ENCODE measurements at places on chromosomes 6 and 20.
A peak's percentile ranks its signal among the peaks of the same experiment; 100 is the strongest.

GRCh38 chr20:50464026-50464724, 46.0 kb upstream of the PTPN1 start:
- DNase-seq: peak; percentile 10

- DNase-seq: no peak
Observed at GRCh38 chr6:163252061-163252591, 162.4 kb upstream of the QKI start.

GRCh38 chr6:82741996-82742385, 323.6 kb downstream of the UBE3D start:
- no peak for DNase-seq

DNA sequence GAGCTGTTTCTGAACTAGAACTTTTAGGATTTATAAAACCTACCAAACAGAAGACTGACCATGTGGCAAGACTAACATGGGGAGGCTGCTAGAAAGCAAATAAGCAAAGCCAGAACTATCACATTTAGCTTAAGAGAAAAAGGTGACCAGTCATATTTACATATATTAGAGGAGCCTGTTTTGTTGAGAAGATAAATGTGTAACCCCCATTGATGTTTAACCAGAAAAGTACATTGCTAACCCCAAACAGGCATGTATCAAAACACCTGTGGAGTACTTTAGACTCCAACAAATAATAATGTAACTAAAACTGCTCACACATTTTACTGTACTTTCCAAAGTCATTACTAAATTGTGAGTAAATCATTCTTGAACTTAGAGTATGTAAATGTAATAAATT, 35.0 kb downstream of the AKIRIN2 start:
- no peak for DNase-seq

DNA sequence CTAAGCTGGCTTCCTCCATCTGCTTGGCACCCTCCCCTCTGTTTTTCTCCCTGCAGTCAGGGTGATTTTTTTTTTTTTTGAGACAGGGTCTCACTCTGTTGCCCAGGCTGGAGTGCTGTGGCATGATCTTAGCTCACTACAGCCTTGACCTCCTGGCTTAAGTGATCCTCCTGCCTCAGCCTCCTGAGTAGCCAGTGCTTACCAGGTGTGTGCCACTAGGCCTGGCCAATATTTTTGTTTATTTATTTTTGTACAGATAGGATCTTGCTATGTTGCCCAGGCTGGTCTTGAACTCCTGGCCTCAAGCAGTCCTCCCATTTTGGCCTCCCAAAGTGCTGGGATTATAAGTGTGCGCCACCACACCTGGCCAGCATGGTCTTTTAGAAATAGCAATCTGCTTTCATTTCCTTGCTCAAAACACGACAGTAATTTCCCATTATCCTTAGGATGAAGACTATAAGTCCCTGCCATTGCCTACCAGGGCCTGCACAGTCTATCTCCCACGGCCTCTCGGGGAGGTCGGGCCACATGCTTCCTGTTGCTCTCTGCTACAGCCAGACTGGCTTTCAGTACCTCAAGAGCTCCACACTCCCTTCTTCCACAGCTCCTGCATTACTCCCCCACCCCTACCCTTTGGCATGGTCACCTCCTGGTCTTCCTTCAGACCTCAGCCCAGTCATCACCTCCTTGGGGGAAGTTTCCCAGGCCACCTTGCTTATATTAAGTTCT, 11.1 kb upstream of the CD164 start:
- DNase-seq: no peak
